ENCODE measurements at places on chromosomes 11 and 22.

DNA sequence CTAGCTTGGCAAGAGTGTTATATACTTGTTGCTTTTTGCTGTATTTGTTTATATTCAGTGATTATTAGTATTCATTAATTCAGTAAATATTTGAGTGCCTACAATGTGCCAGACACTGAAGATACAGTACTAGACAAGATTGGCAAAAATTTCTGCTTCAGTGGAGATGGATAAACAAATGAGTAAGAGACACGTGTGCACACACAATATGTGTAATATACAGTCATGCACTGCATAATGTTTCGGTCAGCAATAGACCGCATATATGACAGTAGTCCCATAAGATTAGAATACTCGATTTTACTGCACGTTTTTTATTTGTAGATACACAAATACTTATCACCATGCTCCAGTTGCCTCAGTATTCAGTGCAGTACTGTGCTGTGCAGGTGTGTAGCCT is 104.9 kb upstream of the GAL start:
- DNase-seq = no peak

GRCh38 chr22:46122511-46122971 is 27.8 kb upstream of the PPARA start:
- peak; percentile 24 for DNase-seq

DNA sequence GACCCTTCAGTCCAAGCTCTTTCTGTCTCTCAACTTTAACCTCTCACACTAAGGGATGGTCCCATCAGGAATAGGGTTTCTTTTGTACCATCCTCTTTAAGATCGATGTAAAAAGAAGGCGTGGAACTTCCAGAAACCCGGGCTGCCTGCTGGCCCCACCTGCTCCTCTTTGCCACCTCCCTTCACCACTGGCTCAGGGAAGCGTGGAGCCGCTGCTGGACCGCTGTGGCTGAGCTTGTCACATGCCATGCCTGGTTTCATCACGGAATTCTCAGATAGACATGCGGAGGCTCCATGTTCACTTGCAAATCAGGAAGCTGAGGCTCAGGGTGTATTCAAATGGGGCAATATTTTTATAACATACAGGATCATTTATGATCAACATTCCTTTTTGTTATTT is 399.7 kb downstream of the BRD1 start:
- no peak for DNase-seq

GRCh38 chr22:39414886-39415285 is 15.3 kb downstream of the TAB1 start:
- no peak for DNase-seq

DNA sequence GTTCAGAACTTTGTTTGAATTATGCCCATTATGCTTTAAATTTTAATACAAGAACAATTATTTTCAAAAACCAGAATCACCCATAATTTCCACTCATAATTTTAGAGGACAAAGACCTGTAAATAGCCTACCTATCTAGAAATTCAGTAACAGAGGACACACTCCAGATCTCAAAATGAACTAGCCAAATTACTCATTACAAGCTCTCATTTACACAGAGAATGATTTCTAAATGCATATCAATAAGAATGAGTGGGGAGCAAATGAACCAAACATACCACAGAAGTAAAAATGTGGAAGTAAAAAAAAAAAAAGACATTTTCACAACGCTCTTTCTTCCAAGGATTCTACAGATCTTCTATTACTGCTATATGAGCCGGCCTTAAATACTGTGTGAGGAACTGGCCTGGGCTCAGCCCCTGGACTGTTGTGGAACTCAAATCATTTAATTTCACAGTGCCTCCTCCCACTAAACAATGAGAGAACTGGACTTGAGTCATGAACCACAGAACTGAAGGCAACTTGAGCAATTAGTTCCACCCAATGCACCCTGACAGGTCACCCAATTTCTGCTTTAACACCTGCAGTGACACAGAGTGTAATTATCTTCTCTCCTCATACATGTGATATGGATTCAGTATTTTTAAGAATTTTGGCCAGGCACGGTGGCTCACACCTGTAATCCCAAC is 8.0 kb downstream of the MRTFA start:
- DNase-seq = no peak

Data from stimulated activated CD8-positive, alpha-beta memory T cell treated with anti-CD3 and anti-CD28 coated beads, Interleukin-7, amount 100 ng/mL, for 1 hour (primary cell).